OCI-LY7 (cell line): ENCODE measurements at places on chromosomes 7 and 10.

DNA sequence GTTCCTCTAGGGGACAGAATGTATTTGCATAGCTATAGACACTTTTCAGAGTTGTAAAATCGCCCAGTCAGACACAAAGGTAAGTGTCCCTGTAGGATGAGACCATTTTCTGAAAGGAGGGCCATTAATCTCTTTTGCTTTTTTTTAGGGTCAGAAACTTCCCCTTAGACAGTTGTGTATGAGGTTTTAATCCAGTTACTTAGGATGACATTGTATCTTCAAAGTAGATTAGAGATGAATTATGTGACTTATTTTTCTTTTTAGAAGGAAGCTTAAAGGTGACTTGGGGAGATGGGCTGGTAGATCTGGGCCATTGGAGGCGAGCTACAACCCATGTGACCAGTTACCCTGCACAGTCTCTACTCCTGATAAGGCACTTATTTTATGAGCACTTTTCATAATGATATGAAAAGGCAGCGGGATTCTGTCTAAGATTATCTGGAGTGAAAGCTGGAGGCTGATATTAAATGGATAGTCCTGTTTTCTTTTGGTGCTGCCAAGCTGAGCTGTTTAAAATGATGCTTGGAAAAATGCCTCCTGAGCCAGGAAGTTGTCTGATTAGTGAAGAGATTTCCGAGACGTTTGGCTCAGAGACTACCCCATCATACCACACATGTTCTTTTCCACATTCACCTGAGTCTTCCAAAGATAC is 264.3 kb downstream of the AUTS2 start:
- DNase-seq: no peak

DNA sequence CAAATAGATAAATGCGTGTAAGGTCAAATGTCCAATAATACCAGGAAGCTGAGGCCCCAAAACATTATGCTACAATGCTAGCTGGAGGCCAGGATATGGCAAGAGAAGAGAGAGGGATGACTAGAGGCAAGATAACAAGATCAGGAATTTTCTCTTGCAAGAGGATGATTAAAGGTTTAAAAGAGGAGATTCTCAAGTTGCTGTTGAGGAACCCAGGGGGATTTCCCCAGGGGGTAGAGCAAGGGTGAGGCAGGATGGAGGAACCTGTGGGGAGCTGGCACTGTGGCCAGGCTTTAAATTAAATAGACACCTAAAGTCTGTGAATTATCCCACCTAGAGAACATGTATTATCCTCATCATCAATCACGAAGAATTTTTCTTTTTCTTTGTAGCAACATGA is 3.4 kb upstream of the TAS2R60 start:
- no peak for DNase-seq

GRCh38 chr10:69411476-69411875 is 5.2 kb downstream of the TACR2 start:
- no peak for DNase-seq

DNA sequence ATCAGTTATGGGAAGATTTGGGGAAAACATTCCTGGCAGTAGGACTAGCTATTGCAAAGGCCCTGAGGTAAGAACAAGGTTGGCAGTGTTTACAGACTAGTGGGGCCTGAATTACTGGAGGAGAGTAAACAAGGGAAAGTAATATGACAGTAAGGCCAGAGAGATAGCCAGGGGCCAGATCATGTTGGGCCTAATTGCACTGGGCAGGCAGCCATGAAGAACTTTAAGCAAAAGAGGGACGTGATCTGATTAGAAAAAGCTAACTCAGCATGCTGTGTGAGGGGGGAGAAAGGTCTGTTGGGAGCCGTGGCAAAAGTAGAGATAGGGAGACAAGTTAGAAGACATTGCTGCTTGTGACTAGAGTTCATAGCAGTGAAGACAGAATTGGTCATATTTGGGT is 9.2 kb downstream of the NUP42 start:
- no peak for DNase-seq

- no peak for DNase-seq
Measured at GRCh38 chr7:140639366-140640053, 1.1 kb downstream of the DENND2A start.

GRCh38 chr7:155213955-155214740 is 83.5 kb upstream of the INSIG1 start:
- no peak for DNase-seq

DNA sequence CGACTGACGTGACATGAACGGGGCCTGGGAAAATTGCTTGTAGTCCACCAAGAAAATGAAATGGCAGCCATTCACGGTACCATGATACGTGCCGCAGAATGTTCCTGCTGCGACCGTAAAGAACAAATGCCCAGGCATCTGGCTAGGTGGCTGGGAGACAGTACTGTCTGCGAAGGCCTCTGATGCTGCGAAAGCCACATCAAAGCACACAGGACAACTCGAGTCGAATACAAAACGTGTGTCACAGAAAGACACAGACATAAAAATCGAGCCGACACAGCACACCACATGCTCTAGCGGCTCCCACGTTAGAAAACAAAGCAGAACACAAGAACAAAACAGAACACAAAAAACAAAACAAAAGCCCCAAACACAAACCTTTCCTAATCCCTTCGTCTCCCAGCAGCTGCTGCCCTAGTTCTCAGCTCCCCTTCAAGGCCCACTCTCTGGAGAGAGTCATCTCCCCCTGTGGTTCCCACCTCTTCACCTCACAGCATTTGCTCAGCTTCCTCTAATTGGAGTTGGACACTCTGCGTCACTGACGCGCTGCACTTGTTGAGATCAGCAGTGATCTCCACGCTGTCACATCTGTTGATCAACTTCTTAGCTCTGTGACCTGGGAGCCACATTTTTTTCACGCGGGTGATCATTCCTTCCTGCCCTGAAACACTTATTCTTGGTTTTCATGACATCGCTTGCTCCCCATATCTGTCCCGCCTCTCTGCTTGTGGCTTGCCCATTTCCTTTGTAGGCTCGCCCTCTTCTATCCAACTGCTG is 112.2 kb downstream of the CLEC2L start:
- no peak for DNase-seq

GRCh38 chr10:10256860-10257259 is 760.8 kb upstream of the CELF2 start:
- no peak for DNase-seq

DNA sequence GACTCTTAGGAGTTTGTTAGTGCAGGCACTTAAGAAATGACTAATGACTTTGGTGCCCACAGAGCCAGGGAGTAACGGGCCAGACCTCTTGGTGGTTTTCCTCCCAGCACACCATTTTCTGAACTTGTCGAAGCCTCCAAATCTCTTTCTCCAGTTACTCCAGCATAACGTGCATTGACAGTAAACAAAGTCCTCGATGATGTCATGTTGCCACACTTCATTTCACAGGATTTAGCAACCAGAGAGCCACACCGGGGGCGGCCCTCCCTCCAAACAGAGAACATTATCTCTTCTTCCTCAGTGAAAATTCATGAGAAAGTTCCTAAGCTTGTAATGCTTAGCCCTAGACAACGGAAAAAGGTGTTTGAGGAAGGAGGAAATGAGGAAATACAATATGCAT is 4.0 kb upstream of the SVOPL start:
- no peak for DNase-seq

- DNase-seq: no peak
Measured at GRCh38 chr7:105244594-105244993, 144.1 kb downstream of the SRPK2 start.

- DNase-seq: no peak
Measured at GRCh38 chr10:77867124-77867719, 59.3 kb downstream of the DLG5 start.
